ENCODE measurements at places on chromosomes 2 and 18. TPM values are rescaled to one million over a fixed set of nuclear protein-coding genes. Genes with fewer than 3 reads are reported as not detected.

- peak; percentile 11 for DNase-seq
These were observed 108.7 kb downstream of the UXS1 start for GRCh38 chr2:106085181-106085940.

GRCh38 chr2:72205504-72205881 is 57.8 kb upstream of the CYP26B1 start:
- DNase-seq: no peak

DNA sequence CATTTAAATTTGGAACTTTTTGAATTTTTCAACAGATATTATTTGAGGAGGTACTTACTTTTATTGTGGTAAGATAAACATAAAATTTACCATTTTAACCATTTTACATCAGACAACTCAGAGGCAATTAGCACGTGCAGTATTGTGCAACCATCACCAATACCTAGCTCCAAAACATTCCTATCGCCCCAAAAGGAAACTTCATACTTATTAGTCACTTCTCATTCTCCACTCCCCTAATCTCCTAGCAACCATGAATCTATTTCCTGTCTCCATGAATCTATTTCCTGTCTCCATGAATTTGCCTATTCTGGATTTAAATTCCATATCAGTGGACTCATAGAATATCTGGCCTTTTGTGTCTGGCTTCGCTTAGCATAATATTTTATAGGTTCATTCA is 69.9 kb upstream of the FAM136A start:
- no peak for DNase-seq

DNA sequence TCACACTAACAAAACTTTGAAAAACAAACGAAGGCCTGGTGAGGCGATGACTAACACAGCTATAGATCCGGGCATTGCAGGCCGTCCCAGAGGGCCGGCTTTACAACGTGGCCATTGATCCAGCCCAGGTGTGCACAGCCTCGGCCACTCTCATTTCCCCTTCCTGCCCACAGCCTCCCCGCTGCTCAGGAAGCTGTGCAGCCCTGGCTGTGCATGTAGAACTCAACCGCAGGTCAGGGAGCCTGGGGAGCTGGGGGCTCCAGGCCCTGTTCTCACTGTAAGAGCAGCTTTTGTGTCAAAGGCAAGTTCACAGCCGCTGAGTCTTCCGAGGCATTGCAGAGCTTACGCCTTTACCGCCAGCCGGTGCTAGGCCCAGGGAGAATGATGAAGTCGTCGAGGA is 87.2 kb downstream of the LONRF2 start:
- DNase-seq: peak; percentile 83

DNA sequence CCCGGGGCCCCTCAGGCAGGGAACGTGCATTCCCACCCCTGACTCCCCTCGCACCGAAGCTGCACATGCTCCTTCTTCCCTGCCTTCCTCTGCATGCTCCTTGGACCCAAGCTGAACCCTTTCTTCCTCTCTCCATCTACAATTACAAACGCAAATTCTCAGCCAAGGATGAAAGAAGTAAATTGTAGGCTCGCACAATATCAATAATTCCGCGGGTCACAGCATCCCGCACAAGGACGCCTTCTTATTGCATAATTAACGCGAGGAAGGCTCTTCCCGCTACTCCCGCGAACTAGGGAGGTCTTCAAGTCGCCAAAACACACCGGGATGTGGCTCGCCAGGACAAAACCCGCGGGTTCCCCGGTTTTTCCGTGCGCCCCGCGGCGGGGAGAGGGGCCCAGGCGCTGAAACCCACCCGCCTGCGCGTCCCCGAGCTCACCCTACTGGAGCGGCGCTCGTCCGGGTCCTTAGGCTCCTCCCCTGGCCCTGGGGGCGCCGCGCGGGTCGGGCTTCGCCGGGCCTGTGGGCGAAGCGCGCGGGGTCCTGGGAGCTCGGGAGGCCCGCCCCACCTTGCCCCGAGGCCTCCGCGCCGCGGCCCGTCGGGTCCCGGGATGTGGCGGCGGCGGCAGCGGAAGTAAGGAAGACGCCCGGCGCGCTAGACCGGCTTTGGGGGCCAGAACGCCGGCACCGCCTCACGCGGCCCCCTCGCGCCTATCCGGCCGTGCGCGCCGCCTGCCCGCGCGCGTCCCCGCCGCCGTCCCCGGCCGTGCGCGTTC is at the start of gene CHST10:
Gene CHST10, minus strand, starts transcription at position 734 of the 776 bp plus-strand sequence. CDS start 10,993 bp downstream, outside the sequence.
- DNase-seq: peak; percentile 89

DNA sequence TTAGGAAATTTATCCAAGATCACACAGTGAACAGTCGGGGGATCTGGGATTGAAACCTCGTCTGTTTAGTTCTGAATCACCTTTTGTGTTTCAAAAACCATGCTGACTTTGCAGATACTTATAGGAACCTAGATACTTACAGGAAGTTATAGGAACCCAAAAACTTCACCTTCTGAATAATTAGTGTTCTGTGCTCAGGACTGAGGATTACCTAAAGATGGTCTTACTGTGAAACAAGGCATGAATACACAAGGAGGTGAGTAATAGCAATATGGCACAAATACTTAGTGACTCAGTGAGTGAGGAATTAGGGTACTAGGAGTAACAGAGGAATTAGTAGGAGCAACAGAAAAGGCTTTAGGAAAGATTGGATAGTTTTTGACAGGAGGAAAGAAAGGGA is 145.5 kb downstream of the LRATD1 start:
- no peak for DNase-seq

DNA sequence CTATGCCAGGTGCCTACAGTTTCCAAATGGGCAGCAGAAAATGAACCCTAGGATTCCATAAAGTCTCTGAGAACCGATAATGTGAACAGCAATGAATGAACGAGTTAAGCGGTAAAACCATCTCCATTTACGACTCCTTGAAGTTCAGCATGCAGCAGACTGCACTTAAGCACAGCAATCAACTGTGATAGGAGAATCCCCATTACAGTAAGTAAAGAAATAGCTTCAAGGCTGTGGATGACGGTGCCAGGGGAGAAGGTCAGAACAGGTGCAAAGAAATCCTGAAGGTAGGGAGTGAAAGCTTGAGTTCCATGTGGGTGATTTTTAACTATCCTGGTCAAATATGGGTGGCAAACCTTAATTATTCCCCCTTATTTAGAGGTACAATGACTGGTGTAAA is 444.4 kb downstream of the NCKAP5 start:
- no peak for DNase-seq

DNA sequence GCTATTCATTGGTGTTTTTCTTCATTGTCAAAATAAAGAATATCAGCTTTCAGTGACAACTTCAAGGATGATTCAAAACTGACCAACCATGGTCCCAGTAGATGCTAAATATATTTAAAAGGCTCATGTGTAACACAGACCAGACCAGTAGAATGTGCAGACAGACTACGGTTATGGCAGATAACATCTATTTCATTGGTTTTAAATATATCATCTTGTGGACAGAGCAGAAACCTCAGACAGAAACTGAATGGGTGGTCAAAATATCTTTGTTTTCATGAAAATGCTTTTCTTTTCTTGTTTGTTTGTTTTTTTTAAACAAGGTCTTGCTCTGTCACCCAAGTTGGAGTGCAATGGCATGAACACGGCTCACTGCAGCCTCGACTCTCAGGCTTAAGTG is 107.4 kb upstream of the CREB1 start:
- DNase-seq: no peak

DNA sequence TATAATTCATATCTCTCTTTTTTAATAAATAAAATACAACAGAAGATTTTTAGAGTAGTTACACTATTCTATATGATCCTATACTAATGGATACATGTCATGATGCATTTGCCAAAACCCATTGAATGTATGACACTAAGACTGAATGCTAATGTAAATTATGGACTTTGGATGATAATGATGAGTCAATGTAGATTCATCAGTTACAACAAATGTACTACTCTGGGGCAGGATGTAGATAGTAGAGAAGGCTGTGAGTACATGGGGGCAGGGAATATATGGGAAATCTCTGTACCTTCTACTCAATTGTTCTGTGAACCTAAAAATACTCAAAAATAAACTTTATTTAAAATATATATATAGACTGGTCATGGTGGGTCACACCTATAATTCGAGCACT is 45.6 kb upstream of the NEDD4L start:
- DNase-seq: no peak

GRCh38 chr2:172403402-172403801 is 24.0 kb upstream of the ITGA6 start:
- DNase-seq: no peak

- no peak for DNase-seq
These were observed 109.8 kb downstream of the FAM210A start for GRCh38 chr18:13616525-13617035.

- DNase-seq: no peak
These were observed 102.2 kb upstream of the TGFA start for GRCh38 chr2:70655786-70656185.

DNA sequence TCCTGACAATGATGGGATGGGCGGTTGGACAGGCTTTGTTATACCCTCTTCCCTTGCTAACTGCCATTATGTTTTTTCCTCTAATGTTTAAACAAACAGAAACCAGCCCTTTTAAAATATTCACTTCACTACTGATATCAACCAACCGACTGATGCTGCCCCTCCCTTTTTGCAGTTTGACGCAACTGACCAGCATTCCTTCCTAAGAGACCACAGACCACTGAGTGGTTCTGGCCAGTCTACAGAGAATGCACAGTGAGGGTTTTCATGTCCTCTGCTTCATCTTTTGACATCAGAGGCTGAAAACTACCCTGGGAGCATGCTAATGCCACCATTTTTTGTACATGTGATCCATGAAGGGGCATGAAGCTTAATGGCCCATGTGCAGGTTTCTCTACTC is 85.3 kb downstream of the CYP26B1 start:
- no peak for DNase-seq

- DNase-seq: peak; percentile 49
These were observed 198.8 kb downstream of the NDUFA10 start for GRCh38 chr2:239826376-239826775.

GRCh38 chr2:57809230-57809629 is 237.4 kb upstream of the VRK2 start:
- no peak for DNase-seq

DNA sequence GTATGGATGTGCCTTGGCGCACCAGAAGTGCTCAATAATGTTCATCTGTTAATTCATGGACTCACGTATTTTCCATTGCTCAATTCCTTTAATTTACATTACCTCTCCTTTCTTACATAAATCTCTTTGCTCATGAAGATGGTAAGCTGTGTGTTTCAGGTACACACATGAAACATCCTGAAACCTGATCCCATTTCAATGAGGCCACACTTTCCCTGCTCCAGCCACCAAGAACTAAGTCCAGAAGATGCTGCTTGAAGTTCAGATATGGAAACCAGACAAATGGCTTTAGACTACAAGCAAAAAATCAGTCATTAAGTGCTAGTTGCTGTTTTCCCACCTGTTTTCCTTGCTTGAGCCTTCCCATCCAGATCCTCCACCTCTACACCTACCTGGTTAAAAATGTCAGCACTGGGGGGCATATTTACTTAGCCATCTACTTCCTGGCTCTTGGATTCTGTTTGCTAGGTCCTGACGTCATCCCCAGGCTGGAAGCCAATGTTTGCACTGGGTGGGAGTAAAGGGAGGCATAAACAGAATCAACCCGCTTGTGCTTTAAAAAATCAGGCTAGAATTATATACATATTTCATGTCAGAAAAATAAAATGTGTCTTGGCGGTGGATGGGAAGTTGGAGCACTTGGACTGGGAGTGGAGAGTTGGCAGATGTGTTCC is 309.7 kb downstream of the OSR1 start:
- DNase-seq: no peak

DNA sequence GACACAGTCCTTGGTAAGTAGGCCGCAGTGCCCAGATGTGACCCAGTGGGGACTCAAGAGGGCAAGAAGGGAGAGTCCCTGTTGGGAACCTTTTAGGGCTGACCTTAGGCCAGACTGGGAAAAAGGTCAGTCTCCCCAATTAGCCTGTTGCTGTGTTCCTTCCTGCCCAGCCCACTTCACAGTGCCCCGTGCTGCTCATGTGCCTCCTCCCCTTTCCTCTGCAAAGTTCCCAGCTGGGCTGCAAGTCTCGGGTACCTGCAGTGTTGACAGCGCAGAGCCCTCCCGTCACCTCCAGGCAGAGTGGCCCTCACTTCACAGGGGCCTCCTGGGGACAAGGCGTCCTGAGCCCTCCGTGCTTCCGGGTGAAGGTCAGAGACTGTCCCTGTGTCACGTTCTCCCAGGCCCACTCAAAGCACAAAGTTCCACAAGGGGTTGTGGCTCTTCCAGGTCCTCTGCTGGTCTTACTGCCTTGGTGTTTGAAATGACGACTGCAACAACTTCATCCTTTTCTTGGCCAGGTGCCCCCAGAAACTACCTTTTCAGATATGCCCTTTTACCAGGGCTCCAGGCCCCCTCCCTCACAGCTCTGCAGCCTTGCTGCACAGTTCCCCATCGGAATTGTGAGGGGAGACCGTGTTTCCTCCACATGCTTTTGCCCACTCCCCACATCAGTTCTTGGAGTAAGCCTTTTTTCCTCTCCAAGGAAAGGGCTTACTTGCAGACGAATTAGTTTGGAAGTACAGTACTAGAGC is 225.8 kb downstream of the ALPK2 start:
- DNase-seq: no peak

The IL1RL1 gene
- total RNA-seq: 0.88 TPM

The CMPK2 gene
- 3.7 TPM for total RNA-seq

The FAM124B gene
- 0.55 TPM for total RNA-seq

The RNPEPL1 gene
- 79.7 TPM for total RNA-seq

The CXCR4 gene
- 9.2 TPM for total RNA-seq

The PDE1A gene
- total RNA-seq: 4.3 TPM
